Naive thymus-derived CD8-positive, alpha-beta T cell (primary cell): ENCODE measurements at places on chromosomes 7 and 10.

DNA sequence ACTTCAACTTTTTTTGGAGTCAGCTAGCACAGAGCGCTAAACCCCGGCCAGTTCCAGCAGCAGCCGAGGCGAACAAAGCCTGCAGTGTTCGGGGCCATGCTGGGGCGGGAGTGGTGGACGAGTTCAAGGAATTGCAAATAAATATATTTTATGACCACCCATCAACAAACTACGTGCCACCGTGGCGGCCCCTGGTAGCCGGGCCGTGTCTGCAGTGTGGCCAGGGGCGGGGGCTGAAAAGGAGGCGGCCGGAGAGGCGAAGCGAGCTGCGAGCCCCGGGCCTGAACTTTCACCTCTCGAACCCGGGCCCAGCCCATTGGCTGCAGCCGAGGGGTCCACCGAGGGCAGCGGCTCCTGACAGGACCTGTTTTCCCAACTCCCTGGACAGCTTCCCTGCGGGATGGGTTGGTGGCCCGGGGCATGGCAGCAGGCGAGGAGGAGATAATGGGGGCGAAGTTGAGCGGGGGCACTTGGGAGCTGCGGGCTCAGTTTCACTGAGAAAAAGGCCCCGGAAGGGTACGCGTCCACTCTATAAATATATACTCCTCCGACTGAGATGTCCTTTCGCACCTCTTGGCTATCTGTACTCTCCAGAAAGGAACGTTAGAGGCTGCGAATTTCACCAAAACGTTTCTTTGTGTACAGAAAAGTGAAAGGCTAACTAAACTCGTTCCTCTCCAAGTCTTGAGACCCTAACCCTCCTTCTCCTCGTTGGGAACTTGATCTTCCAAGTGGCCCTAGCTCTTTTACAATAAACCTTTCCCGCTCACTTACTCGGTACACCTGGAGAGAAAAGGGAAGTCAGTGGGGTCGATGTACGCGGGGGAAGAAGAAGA is 164.6 kb upstream of the PPP1R3A start:
- no peak for DNase-seq

DNA sequence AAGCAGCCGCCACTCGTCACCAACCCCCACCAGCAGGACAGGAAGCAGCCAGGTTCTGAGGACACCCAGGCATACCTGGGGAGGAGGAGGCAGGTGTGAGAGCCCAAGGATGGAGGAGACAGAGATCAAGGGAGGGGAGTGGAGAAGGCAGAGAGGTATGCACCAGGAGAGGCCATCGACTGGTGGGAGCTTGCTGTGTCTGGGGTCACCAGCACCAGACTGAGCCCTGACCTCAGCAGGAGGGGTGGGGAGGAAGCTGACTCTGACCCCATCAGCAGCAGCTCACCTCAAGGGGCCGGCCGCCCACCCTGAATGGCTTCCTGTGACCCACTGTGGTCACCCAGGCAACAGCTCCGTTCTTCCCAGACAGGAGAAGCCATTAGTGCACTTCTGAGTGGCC is 7.8 kb downstream of the VIPR2 start:
- DNase-seq, result no peak

DNA sequence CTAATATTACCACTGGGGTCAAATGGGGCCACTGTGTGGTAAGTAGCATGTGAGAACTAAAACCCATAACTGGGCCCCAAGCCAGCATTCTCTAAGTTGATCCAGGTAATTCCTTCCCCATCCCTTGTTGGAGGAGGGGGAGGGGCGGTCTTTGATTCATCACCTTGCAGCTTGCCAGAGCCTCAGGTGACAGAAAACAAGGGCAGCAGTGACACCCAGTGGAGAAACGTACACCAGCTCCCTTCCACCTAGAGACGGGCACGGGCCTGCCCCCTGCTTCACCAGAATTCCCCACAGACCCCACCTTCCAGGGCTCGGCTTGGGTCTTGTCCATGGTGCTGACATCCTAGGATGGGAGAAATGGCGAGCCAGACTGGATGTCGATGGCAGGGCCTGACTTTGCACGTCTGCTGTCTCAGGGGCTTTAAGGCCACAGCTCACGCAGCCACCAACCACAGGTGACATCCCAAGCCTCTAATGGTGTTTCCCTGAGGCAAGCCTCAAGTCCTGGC is 102.0 kb downstream of the STRA8 start:
- DNase-seq, result no peak

GRCh38 chr7:101134399-101134980 is 7.6 kb downstream of the SERPINE1 start:
- DNase-seq, result no peak

DNA sequence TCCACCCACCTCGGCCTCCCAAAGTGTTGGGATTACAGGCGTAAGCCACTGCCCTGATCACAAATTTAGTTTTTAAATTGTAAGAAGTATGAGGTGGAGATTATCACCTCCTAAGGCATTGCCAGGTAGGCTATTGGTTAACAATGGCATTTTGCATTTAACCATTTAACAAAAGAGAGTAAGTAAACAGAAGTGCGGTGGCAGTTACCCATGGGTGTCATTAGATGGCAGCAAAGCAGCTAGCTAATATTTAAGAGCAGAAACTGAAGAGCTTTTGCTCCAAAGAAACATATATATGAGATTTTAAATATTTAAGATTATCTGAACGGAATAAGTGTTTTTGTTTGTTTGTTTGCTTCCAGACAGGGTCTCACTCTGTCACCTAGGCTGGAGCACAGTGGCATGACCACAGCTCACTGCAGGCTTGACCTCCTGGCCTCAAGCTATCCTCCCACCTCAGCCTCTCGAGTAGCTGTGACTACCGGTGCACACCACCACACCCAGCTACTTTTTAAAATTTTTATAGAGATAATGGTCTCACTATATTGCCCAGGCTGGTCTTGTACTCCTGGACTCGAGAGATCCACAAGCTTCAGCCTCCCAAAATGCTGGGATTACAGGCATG is 325.5 kb upstream of the C7orf33 start:
- no peak for DNase-seq

DNA sequence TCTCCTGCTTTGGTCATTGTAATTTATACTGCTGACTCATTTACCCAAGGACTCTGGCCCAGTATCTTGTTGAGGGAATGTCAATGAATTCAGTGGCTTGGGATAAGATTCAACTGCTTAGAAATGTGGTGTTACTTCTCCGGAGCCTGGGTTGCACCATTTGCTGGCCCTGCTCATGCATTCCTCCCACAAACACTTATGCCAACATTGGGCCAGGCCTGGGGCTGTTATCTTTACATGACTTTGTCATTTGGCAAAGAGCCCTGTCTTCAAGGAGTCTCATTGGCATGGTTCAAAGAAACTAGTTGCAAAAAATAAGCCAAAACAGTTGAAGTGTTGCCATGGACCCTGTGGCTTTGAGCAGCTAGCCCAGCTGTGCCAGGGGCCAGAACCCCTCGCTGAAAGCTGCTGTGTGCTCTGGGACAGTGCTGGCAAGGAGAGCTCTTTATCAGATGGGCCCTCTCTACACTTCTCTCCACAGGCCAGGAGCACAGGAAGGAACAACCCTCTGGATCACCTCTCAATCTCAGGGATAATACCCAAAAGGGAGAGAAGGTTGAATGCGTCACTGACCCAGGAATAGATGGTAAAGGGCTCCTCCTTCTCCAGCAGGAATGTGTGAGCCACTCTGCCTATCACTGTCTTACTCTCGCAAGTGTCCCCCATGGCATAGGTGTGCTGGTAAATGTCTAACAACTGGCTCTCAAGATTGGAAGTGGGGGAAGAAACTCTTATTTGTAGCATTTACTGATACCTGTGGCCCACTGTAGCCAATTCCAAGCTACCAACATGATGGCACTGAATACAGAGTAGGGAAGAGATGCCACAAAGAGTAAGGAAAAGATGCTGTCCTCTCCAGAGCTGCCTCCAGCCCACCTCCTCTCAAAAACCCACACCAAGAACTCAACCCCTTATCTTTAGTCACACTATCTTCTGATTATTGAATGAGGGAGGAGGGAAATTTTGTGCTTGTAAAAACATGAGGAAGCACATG is 23.5 kb upstream of the PDE1C start:
- no peak for DNase-seq

GRCh38 chr7:1054861-1055450 is 10.6 kb downstream of the GPR146 start:
- DNase-seq, result peak; percentile 53

DNA sequence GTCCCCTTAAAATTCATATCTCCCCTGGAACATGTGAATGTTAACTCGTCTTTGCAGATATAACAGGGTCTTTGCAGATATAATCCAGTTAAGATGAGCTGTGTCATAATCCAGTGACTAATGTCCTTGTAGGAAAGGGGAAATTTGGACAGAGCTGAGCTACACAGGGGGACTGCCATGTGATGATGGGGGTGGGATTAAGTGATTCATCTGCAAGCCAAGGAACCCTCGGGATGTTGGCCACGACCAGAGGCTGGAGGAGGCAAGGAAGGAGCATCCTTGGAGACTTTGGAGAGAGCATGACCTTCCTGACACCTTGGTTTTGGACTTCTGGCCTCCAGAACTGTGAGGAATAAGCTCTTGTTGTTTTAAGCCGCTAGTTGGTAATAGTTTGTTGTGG is 153.9 kb upstream of the PCBD1 start:
- no peak for DNase-seq

DNA sequence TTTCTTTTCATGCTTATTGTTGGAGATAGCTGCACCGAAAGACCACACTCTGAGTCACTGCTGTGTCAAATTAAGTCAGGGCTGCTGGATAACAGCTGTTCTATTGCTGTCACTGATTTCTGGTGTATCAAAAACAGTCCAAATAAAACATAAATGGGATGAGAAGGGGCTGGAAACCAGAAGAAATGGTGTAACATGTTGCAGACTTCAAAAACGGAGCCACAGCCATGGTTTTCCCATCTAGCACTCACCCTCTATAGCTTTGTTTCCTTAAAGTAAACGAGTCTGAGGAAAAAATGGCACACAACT is 103.3 kb upstream of the DIP2C start:
- DNase-seq, result no peak

DNA sequence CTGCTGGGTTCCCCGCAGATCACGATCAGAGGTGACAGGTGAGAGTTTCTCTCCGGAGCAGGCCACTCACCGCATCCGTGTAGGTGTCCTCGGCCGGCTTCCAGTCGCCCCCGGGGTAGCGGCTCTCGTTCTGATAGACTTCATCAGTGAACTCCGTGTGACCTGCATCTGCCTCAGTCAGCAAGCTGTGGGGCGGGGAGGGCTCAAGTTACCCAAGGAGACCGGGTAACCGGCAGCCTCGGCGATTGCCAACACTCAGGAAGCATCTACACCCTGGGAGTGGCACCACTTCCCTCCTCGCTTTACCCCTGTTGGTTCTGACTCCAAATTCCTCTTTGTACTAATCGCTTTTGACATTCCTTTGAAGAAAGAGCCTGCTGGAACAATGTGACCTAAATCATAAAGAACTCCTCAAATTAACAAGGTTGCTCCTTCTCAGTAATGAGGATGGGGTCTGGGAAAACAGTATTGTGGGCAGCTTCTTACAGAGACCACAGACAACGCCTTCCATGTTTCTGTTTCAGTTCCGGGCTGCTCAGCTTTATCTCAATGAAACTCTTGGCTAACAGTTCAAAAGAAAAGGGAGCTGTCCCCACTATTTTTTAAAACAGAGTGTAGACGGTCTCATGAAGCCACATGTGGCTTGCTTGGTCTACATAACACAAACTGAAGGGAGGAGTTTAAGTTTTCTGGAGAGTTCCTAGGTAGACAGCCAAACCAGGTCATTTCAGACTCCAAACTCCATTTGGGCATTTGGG is 118.1 kb downstream of the MYOF start:
- no peak for DNase-seq

GRCh38 chr7:68789597-68789996 is 808.7 kb upstream of the AUTS2 start:
- no peak for DNase-seq

DNA sequence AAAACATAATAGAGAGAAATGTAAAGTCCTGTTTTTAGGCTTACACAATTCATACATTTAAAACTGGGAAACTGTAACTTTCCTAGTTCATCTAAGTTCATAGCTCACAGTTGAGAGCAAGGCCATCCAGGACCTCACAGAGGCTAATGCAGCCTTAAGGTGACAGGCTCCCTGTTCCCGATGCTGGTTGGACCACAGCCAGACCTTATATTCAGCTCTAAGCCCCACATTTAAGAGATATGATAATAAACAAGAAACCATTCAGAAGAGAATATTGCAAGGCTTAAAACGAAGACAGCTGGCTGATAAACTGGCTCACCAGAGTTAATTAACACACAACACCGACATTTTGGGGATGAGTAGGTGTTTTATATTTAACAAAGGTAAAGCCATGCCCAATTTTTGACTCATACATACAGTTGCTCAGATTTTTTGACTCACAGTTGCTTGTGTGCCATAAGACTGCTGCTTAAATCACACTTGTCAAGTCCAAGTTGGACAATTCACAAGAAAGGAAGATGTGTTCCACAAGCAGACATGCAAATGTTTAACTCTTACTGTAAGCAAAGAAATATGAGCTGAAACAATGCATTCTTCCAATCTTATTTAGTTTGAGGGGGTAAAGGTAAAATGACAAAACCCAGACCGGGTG is 41.1 kb upstream of the TMEM213 start:
- DNase-seq, result no peak

GRCh38 chr10:6211671-6212635 is 9.2 kb downstream of the PFKFB3 start:
- no peak for DNase-seq

DNA sequence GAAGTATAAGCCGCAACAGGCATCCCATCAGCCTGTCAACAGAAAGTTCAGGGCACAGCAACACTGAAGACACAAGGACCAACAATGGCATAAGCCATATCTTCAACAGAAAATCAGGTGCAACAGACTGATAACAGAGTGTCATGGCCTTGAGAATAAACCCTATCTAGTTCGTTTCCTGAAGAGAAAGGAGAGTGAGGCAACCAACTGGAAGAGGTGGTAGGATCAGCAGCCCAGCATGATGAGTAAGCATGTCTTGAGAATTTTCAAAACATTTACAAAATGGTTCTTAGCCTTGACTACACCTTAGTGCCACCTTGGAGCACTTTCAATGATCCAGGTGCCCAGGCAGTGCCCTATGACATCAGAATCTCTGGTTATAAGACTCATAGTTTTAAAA is 290.2 kb upstream of the SEMA3C start:
- no peak for DNase-seq

DNA sequence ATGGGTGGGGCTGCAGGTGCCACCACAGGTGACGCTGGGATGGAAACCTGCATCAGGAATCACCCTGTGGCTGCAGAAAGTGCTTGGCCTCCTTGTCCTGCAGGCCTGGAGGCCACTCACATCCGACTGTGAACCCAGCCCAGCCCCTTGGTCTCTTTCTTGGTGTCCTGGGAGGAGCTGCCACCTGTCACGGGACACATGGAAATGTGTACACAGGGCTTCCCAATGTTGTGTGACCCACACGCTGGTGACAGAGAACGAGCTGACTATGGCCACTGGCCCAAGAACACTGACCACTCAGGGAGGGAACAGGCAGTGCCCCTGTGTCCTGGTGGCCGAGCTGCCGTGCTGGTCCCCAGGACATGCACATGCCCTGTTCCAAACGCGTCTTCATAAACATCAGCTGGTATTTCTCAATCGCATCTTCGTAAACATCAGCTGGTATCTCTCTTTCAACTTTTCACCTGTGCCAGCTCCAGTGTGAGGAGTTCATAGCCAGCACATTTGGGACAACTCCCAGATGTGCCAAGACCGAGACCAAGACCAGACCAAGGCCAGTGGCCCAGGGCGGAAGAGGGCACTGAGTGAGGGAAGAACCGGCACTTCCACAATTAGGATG is 57.9 kb upstream of the INPP5A start:
- DNase-seq, result no peak
